ENCODE measurements at places on chromosomes 3 and 15.

GRCh38 chr3:165125836-165126235 lies 47.5 kb upstream of the SI start:
- DNase-seq: no peak

DNA sequence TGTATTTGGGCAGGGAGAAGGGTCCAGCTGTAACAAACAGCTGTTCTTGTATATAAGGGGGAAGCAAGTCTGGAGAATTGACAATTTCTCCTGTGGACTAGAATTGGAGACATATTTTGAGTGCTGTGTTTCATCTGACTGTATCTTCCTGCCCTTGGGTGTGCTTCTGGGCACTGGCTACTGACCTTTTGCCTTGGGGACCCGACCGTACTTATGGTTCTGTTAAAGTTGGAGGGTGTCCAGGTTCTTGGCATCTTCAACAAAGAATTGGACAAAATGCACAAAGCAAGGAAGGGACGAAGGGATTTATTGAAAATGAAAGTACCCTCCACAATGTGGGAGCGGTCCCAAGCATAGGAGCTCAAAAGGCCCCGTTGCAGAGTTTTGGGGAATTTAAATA lies 31.0 kb downstream of the MAP2K1 start:
- no peak for DNase-seq

- peak; percentile 60 for DNase-seq
Measured at GRCh38 chr3:46845860-46846623, 17.2 kb downstream of the MYL3 start.

DNA sequence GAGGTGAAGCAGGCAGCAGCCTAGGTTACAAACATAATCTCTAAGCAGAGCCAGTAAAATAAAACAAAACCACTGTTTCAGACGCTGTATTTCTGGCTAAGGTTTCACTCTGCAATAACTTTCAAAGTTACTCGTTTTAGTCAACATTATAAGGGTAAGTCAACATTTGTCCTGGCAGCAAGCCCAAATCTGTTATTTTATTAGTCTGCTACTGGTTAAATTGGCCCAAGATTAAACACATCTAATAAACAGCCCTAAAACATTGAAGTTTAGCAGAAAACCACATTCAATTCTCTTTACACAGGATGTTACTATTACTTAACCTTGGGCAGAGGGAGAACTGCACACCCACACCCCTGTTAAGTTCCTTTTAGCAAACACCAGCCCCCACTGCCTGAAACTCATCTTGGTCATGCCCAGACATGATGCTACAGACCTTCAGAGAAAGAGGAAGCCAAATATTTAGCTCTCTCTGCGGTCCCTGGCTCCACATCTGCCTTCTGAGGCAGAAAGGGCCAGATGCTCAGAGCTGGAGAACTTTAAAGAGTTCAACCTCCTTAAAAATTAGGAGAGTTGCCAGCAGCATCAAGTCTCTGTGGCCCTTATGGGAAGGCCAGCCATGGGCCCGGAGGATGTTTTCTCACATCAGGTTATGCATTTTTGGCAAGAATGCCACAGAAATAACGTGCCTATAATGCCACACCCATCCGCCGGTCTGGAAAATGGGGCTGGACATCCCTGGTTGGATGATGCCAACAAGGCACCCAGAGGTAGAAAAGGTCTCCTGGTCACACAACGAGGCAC lies 17.9 kb downstream of the ARHGEF3 start:
- DNase-seq: no peak

DNA sequence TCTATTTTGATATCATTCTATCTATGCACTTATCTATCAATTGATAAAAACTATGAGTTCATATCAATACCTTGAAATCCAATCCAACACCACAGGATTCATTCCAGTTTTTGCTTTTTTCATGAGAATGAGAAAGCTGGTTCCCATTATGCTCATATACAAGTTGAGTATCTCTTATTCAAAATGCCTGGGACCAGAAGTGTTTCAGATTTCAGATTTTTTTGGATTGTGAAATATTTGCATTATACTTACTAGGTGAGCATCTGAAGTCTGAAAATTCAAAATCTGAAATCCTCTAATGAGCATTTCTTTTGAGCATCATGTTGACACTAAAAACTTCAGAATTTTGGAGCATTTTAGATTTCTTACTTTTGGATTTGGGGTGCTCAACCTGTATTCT lies 67.8 kb upstream of the DCBLD2 start:
- DNase-seq: no peak

- no peak for DNase-seq
Measured at GRCh38 chr3:17339132-17339575, 403.3 kb downstream of the TBC1D5 start.

DNA sequence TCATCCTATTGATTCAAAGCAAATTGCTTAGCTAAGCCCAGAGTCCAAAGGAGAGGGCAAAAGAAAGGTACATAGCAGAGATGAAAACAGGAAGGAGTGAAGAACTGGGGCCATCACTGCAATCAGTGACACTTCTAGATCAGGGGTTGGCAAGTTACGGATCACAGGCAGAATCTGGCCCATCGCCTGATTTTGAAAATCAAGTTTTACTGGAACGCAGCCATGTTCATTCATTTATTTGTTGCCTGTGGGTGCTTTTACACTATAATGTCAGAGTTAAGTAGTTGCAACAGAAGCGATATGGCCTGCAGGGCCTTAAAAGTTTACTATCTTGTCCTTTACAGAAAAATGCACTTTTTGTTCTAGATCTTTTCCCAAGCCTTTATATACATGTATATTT lies 271.7 kb upstream of the TOPAZ1 start:
- DNase-seq: no peak

DNA sequence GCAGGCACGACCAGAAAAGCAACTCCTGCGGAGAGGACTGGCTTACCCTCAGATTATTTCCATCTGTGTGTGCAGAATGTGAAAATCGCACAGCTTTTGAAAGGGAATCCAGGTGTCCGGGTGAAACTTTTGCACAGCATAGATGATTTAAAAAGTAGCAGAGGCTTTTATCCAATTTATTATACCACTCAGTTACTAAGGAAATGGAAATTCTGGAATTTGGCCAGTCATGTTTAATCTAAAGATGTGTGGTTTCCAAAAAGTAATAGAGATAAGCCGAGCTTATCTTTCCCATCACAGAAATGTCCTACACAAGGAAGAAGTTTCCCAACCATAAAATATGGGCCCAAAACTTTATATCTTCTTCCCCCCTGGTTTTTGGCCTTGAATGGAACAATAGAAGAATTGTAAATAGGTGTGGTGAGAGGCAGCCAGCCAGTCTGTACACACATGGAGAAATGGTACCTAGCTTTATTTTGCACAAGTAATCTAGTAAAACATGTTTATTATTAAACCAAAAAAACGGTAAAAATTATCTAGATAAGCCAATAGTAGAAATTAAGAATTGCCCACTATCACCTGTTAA lies 19.3 kb upstream of the SLC24A5 start:
- no peak for DNase-seq

DNA sequence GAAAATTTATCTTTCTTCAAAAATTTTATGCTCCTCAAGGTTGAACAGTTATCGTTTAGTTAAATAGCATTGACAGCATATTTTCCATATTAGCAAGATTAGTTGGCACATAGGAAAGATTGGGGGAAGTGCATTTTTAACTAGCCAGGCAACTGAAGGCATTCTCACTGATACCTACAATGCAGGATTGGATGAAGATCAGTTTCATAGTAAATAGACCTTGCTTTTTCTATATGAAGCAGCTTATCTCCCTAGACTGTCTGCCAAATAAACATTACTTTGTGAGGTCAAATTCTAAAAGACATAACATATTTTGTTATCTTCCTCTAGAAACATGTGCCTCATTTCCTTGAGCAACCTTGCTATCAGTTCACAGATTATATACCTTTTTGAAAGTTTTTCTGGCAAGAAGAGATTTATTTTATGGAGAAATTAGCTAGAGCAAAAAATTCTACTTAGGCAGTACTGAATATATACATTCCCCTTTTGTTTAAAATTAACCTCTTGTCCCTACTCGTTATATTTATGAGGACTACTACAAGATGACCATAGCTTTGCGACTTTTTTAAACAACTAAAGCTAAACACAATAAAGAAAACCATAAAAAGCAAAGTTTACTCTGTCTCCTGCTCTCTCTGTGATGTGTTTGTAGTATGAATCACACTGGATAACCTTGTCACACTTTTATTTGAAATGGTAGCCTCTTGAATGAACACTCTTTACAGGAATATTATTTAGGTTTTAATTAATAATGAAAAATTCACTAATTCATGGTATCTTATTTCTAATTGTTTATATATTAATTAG lies 654.9 kb upstream of the TBL1XR1 start:
- no peak for DNase-seq

DNA sequence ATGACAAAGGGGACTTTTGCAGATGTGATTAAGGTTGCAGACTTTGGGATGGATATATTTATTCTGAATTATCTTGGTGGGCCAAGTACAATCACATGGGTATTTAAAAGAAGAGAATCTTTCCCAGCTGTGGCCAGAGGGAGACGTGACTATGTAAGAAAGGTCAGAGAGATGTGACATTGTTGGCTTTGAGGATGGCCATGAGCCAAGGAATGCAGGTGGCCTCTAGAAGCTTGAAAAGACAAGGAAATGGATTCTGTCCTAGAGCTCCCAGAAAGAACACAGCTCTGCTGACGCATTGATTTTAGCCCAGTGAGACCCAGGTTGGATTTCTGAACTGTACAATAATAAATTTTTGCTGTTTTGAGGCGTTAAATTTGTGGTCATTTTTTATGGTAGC lies 616.0 kb upstream of the TBL1XR1 start:
- DNase-seq: no peak

DNA sequence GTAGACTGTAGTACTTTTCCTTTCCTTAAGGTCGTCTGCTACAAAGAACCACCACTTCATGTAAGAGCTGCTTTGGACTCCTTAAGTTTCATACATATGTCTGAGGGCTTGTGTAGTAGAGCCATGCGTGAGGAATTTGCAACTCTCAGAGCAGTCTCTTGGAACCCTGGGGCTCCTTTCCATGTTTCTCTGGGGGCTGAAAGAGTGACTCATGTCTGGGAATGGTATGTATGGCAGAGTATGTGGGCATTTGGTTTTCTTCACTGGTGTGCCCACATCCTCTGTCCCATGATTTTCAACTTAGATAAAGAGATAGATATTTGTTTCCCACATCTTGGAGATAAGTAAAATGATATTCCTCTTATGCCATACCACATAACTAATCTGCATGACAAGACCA lies 20.6 kb upstream of the RBM5 start:
- no peak for DNase-seq

DNA sequence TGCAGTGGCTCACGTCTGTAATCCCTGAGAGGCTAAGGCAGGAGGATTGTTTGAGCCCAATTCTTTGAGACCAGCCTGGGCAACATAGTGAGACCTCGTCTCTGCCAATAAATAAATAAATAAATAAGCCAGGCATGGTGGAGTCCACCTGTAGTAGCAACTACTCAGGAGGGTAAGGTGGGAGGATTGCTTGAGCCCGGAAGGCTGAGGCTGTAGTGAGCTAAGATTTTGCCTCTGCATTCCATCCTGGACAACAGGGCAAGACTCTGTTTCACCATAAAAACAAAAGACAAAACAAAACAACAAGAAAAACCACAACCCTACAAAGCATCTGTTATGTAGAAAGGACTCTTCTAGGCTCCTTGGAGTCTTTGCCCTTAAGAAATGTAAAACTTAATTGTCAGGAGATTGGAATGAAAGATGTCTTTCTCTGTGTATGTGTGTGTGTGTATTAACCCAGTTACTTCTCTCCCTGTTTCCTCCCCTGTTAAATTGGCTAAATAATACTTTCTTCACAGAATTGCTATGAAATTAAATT lies 9.5 kb downstream of the NECTIN3 start:
- DNase-seq: no peak

GRCh38 chr3:143266927-143267326 lies 147.4 kb downstream of the CHST2 start:
- no peak for DNase-seq

DNA sequence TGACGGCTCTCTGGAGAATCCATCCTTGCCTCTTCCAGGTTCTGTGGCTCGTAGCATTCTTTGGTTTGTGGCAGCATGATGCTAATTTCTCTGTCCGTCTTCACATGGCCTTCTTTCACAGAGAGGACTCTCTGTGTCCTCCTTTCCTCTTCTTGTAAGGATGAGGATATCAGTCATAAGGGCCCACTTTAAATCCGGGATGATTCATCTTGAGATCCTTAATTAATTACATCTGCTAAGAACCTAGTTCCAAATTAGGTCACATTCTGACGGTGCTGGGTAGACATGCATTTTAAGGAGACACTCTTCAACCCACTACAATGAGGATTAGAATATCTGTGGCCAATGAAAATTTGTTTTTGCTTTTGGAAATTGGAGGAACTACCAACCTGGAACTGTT lies 15.7 kb upstream of the GXYLT2 start:
- no peak for DNase-seq

- DNase-seq: no peak
Measured at GRCh38 chr3:123067689-123068600, 1.1 kb downstream of the PDIA5 start.

DNA sequence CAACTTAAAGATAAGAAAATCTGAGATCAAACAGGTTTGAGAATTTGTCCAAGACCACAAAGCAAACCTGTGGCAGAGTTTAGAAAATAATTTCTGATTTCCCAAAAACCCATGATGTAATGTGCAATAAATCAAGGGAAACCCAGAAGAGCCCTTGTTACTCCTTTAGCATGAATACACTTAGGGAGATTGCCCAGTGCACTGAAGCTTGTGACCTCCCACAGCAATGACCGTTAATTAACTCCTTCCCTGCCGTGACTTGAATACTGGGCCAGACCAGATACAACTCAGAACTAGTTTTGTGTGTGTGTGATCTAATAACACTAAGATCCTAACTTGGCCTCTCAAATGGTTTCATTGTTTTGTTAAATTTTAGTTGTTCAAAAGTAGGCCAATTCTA lies 2.5 kb downstream of the PRKAR2A start:
- no peak for DNase-seq

DNA sequence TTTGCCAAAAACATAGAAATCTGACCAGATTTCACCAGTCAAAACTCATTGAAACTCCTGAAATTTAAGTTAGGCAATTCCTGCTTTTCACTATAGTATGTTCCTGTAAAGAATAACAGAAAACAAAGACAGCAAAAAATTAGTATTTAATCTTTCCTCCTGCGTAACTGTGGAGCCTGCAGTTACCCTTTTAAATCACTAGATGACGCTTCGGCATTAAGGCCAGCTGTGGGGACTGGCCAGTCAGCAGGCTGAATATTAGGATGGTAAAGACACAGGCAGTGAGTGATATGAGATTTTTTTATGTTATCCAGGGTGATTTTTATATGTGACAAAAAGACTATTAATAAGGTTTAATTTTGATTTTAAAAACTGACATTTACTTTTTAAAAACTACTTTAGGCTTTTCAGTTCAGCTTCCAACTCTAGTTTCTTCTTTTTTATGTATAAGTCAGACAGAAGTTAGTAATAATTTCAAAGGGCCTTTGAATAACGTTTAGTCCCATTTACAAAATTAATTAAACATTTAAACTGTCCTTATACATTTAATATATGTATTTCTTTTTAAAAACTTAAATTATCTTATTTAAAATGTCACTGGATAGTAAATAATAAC lies 165.1 kb downstream of the PPM1L start:
- no peak for DNase-seq

- DNase-seq: no peak
Measured at GRCh38 chr3:112602217-112602838, 38.6 kb downstream of the CCDC80 start.

GRCh38 chr15:73258271-73259108 lies 110.3 kb downstream of the HCN4 start:
- DNase-seq: no peak

Data from nucleus accumbens (tissue), 56 donors.